ENCODE measurements at places on chromosomes 4 and X.

DNA sequence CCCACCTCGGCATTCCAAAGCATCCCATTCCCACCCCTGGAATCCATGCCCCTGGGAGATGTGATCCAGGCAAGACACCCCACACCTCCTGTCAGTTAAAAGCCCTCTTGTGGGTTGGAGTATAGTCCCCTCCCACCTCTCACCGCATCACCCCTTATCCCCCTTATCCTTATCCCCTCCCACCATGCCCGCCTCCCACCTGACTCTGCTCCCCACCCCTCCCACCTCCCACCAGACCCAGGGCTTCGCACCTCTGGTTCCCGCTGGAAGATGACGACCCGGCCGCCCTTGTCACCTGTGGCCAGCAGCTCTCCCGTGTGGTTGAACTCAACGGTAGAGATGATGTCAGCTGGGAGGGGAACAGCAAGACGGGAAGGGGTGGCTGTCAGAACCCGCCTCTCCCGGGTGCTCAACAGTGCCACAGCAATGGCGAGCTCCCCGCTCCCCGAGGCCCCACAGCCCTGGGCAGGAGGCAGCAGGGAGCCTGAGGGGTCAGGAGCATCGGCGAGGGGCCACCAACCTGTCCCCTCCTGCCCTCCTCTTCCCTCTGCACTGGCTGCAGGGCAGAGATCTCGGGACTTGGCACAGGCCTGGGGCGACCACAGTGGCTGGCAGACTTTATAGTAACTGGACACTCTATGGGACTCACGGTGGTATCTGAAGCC, 91.5 kb downstream of the PPP2R2C start:
- DNase-seq: no peak

GRCh38 chr4:87053176-87053658, 118.4 kb downstream of the AFF1 start:
- no peak for DNase-seq

DNA sequence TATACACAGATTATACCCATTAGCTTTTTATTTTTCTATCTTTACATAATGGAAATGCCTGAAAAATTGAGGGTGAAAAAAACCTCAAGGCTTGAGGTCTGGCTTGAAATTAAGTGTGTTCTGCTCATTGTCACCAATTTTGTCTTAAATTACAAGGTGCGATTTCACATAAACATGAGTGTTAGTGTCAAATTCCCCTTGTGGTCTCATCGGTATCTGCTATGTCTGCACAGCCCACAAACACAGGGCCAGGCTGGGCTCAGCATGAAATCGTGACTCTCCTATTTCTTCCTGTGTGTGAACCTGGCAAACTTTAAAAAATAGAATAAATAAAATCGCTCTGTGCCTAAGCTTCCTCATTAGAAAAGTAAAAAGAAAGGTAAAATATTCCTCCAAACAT, 109.1 kb downstream of the CRLF2 start:
- DNase-seq: no peak

DNA sequence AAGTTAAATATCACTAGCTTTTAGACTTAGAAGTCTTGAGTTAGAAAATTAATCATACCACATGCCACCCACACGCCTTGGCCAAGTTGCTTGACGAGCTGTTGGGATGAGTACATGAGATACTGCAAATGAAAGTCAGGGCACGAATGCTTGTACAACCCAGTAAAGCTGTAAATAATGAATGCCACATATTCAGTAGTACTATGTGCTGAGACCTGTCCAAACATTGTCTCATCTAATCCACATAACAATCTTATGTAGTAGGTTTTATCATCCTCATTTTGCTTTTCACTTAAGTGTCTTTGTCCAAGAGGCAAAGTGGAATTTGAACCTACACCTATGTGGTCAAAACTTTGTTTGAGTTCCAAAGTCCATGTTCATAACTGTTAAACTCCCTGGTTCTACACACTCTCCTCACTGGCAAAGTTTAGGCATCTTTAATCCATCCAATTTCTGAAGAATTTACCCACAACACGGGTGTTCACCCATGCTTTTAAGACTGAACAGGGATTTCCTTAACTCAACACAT, 74.1 kb downstream of the LDB2 start:
- DNase-seq: no peak

DNA sequence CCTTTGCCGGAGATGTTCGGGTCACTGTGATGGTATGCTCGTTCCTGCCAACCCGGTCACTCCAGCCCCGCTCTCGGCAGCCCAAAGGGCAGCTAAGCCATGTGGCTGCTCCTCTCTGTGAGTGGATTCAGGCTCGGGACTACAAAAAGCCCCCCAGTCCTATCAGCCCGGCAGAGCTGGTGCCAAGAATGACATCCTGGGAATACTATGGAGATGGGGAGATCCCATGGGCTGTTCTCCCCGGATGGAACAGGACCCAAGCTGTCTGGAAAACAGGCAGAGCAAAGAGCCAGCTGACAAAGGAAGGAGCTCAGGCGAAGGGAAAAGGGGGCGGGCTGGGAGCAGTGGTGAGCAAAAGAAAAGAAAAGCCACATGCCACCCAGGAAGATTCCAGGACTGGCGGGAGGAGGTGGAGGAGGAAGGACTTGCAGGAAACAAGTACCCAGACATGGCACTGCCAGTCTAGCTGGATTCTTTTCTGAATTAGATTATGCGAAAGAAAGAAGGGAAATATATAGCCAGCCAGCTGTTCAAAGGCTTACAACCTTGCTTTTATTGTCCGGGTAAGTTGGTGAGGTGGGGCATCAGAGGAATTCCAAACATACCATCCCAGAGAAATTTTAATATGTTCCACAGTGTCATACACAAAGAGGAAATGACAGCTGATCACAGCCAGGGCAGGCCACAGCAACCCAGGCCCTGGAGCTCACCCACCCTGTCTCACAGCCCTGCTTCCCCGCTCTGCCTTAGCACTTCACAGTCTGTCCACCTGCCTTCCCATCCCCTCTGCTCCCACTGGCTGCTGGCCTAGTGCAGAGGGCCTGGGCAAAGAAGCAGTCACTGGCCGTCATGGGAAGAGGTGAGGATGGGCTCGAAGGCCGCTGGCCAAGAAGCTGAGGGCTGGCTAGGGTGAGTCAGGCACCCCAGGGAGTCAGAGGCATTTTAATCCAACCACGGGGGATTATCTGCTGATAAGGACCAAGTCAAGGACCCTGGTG, 3.4 kb downstream of the NDP start:
- DNase-seq: no peak

DNA sequence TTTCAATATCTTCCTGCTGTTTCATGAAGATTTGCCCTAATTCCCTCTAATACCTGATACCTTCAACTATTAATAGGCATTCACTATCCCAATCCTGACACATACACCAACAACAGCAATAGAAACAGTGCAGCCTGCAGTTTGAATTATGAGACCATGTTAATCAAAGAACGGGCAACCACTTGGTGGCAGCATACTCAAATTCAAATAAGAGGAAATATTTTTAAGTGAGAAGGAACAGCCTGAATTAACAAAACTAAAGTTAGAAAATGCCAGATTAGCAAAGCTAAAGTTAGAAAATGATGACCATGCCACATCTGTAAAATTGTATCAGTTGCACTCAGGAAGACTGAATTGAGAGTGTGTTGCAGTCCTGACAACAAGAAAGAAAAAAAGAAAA, 204.9 kb downstream of the SMARCA1 start:
- DNase-seq: no peak

GRCh38 chr4:16169490-16169889, 56.8 kb downstream of the TAPT1 start:
- no peak for DNase-seq

- no peak for DNase-seq
These were observed 590.0 kb downstream of the FSTL5 start for GRCh38 chr4:161573836-161574235.

- DNase-seq: no peak
These were observed 14.8 kb upstream of the BOD1L1 start for GRCh38 chr4:13642170-13642950.

GRCh38 chr4:23135792-23136645, 443.3 kb downstream of the GBA3 start:
- DNase-seq: no peak

- DNase-seq: no peak
These were observed 246.9 kb downstream of the FBXO8 start for GRCh38 chr4:174036576-174036975.

- DNase-seq: no peak
These were observed 476 bp upstream of the CXCR3 start for GRCh38 chrX:71618787-71619186.

DNA sequence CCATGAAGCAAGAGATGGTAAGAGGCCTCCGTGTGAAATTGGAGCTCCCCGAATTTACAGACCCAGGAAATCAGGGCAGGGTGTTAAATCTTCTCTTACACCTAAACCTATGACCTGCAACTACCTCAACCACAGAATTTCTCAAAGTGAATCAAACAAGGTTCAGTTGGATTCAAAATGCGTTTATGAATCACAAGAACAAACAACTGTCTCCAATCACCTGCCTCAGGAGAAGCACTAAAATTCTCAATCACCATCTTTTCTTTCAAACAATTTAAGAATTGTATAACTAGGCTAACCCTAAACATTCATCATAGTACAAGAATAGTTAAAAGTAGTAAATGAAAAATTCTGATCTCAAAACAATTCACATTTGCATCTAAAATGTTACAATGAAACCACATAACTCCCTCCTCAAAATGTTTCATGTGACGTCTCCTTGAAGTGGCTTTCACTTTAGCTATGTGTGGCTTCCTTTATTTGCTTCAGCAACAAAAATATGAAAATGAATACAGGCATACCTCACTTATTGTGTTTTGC, 19.2 kb downstream of the PPP3CA start:
- DNase-seq: no peak

DNA sequence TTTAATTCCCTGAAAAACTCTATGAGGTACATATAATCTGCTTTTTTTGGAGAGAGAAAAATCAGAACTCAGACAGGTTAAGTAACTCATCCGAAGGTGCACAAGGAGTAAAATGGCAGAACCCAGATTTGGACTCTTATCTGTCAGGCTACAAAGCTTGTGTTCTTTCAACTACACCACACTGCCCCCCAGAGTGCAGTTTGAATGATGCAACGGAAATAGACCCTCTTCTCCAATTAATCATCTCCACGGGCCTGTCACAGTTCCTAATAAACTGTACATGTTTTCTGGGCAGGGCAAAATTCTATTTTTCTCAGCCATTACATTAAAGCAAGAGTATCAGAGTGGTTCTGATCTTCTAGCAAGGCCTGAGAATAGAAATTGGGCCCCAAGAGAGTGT, 35.3 kb upstream of the DCX start:
- DNase-seq: no peak

- DNase-seq: no peak
These were observed 68.4 kb downstream of the USP38 start for GRCh38 chr4:143253166-143253565.

DNA sequence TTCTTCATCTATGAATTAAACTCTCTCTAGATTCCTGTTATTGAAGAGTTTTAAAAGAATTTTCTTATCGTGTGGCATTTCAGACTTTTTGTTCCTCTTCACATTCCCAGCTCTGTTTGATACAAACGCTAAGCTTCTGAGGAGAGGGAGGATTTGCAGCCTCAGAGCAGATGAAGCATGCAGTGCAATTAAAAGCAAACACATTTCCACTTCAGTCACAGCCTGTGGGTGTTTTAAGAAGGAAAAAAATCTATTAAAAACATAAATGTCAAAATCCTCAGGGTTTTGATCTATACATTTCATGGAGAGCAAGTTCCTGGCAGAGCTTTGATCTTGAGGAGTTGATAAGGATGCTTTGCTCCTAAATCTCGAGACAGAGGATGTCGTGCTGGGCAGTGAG, 442.4 kb upstream of the BOD1L1 start:
- no peak for DNase-seq

- no peak for DNase-seq
These were observed 201.4 kb downstream of the ARHGAP10 start for GRCh38 chr4:147933316-147933715.

DNA sequence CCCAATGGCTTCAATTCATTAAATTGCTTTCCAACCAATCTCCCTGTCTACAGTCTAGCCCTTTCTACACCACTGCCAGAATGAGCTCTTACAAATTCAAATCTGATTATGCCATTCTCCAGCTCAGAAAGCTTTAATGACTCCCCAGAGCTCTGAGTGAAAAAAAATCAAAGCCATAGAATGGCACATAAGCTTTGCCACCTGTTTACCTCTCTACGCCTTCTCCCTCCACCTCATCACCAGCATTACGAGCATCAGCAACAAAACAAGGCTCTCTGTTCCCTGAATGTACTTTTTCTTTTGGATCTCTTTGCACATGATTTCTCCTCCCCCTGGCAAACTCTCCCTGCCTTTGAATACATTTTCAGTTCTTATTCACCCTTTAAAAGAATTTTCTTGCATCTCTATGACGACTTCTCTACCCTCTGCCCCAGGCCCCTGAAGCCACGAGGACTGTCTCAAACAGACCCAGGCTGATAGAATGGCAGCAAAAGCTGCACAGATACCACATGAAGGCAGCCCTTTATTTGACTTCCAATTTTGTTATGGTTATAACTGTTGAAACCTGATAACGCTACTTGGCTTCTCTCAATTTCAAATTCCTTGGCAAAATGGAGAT, 516.0 kb downstream of the PCDH7 start:
- DNase-seq: no peak

DNA sequence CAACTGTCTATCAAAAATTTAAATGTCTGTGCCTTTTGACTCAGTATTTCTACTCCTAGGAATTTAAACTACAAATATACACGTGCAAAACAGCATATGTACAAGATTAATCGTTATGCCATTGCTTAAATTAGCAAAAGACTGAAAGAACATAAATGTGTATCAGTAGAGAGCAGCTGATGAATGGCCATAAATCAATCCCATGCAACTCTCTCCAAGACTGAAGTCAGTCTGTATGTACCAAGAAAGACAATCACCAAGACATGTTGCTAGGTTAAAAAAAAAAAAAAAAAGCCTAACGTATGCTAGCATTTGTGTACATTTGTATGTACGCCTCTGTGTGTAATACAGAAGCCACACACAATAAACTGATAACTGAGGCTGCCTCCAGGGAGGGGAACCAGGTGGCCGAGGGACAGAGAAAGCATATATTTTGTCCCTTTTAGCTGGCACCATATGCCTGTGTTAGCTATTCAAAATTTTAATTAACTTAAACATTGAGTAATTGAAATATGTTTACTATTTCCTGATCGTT, 130.7 kb downstream of the SH3KBP1 start:
- no peak for DNase-seq

GRCh38 chr4:95522682-95523530, 25.9 kb downstream of the UNC5C start:
- no peak for DNase-seq

- no peak for DNase-seq
These were observed 16.3 kb upstream of the ESX1 start for GRCh38 chrX:104270916-104271512.

Measured in left cardiac atrium (tissue), 4 donors.